ENCODE measurements at places on chromosomes 1 and 21. TPM values are rescaled to one million over a fixed set of nuclear protein-coding genes. Genes with fewer than 3 reads are reported as not detected.

- H3K27me3 ChIP-seq, result no peaks in the 10 kb centered on the region
- peak overlapping the region; percentile 78 for H3K27ac ChIP-seq
- no peak overlapping the region for H3K4me3 ChIP-seq
Measured at GRCh38 chr1:210505601-210506496, 177.1 kb downstream of the HHAT start.

DNA sequence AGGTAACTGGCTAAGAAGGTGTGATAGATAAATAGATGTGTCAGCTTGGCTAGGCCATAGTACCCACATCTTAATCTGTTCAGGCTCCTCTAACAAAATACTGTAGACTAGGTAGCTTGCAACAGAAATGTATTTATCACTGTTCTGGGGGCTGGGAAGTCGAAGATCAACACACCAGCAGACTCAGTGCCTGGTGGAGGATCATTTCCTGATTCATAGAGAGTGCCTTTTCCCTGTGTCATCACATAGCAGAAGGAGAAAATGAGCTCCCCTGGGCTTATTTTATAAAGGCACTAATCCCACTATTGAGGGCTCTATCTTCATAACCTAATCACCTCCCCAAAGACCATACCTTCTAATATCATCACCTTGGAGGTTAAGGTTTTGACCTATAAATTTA is 532.7 kb upstream of the OLFM3 start:
- H3K4me1 ChIP-seq, result no peaks in the 10 kb centered on the region
- no peaks in the 10 kb centered on the region for H3K27me3 ChIP-seq
- H3K36me3 ChIP-seq, result no peaks in the 10 kb centered on the region
- DNase-seq, result no peak

GRCh38 chr21:14071902-14072734 is 138.6 kb downstream of the LIPI start:
- no peaks in the 10 kb centered on the region for H3K4me1 ChIP-seq
- no peak overlapping the region for H3K4me3 ChIP-seq
- no peak for DNase-seq
- no peak overlapping the region for H3K27ac ChIP-seq
- no peaks in the 10 kb centered on the region for H3K27me3 ChIP-seq

GRCh38 chr21:42188663-42189062 is 30.3 kb upstream of the ABCG1 start:
- no peak overlapping the region for H3K4me3 ChIP-seq
- H3K4me1 ChIP-seq, result no peaks in the 10 kb centered on the region
- no peaks in the 10 kb centered on the region for H3K36me3 ChIP-seq
- no peak for DNase-seq

GRCh38 chr1:45842786-45843185 is 39.4 kb downstream of the MAST2 start:
- no peak for DNase-seq
- no peak overlapping the region for H3K27ac ChIP-seq
- peaks cover 13% of the 10 kb centered on the region for H3K4me1 ChIP-seq
- no peaks in the 10 kb centered on the region for H3K36me3 ChIP-seq
- no peaks in the 10 kb centered on the region for H3K27me3 ChIP-seq

DNA sequence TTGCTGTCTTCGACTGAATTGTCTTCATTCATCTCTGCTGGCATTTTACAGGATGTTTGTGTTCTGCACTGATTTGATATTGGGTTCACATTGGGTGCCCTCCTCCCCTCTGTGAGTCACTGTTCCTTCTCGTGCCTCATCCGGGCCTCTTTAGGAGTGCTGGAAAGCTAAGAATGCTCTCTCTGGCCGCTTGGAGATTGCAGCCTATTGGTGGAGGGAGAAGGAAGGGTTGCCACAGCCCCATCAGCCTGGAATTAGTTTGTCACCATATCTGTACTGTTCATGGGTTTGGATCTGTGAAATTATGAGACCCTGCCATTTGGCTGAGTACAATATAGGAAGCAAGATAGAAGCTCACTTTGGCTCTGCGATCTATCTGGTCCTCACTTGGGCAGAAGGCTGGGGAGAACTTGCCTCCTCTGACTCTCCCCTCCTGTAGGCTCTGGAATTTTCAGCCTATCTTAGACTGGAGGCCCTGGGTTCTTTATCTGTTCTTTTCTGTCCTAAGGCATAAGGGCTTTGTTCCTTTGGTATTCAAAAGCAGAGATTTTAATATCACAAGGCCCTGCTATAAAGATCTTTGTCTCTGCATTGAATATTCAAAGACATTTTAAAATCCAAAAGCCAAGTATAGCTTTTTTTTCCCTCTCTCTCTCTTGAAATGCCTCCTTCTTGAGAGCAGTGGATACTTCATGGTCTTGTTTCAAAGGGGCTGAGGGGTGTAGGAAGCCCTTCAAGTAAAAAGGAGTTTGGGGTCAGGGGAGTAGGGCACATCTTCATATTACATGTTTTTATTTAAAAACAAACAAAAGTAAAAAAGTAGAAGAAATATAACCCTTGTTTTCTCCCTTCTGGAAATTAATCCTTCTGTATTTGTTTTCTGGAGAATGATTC is 347.9 kb downstream of the ZP4 start:
- no peak for DNase-seq
- H3K36me3 ChIP-seq, result peaks cover under 1% of the 10 kb centered on the region
- H3K27me3 ChIP-seq, result no peaks in the 10 kb centered on the region
- peak overlapping the region; percentile 76 for H3K27ac ChIP-seq
- H3K4me1 ChIP-seq, result peaks cover 11% of the 10 kb centered on the region

LCE2B gene
- total RNA-seq, result not detected

HAO2 gene
- total RNA-seq, result not detected

DNA sequence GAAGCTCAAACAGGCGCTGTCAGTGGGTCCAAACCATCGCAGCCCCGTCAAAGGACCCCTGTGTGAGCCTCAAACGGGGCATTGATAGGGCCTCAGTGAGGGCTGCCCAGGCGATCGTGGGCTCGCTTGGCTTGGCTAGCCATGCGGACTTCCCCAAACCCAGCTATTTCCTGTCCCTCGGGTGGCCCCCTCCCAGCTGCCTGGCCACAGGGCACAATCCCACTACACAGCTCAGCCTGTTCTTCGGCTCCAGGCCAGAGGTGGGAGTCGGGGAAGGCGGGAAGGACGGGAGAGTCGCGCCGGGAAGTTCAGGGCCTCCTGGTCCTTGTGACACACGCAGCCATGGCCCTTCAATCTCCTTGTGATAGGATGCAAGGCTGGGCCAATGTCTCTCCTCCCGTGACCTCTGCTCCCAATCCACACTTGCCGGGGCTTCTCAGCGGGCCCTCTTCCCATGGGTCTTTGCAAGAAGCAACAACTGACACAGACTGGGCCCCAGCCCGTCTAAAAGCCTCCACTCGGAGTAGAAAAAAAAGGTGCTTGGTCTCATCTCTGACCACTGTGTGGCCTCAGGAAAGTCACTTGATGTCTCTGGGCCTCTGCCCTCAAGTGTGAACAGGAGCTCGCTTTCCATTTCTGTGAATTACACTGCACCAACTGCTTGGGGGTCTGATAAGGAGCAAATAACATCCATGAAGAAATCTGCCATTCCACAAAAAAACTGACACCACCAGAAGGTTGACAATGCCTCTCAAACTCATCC is 7.1 kb upstream of the MATN1 start:
- DNase-seq, result no peak
- no peaks in the 10 kb centered on the region for H3K36me3 ChIP-seq
- no peaks in the 10 kb centered on the region for H3K4me1 ChIP-seq
- no peaks in the 10 kb centered on the region for H3K27me3 ChIP-seq
- H3K4me3 ChIP-seq, result no peak overlapping the region

DNA sequence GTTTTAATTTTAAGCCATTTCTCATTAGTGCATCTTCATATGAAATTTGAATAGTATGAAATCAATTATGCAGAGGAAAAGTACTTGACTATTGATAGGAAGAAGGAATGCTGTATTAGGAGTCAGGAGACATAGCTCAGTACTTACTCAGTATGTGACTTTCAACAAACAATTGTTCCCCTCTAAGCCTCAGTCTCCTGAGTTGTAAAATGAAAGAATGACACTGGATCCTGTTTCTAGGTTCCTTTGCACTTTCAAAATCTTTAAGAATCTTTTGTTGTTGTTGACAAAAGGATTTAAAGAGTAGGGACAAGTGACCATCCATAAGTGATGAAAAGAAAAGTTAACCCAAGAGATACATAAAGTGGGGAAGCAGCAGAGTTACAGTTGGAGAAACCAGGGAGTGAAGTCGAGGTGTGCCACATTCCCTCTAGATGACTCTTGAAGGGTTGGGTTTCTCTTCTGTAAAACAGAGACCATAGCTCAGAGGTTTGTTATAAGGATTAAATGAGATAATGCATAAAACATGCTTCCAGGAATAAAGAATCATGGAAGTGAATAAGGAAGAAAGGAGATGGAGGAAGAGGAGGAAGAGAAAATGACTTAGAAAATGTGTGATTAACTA is 105.7 kb upstream of the KCNJ15 start:
- H3K4me3 ChIP-seq, result no peak overlapping the region
- H3K4me1 ChIP-seq, result no peaks in the 10 kb centered on the region
- no peaks in the 10 kb centered on the region for H3K36me3 ChIP-seq
- no peak overlapping the region for H3K27ac ChIP-seq
- peaks cover 4% of the 10 kb centered on the region for H3K27me3 ChIP-seq

DNA sequence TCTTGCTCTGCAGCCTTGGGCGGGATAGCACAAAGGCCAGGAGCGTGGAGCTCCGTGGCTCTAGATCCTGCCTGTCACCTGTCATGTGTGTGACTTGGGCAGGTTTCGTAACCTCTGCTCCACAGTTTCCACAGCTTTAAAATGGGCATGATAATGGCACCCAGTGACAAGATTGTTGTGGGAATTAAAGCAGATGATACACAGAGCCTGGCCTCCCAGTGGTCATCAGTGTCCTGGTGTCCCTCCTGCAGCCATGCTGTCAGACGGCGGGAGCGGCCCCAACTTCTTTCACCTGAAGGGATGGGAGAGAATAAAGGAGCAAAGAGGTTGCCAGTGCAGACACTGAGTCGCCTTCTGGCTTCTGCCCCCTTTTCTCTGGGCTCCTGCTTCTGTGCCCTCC is 61.5 kb downstream of the SLC37A1 start:
- H3K27me3 ChIP-seq, result no peaks in the 10 kb centered on the region
- H3K4me1 ChIP-seq, result no peaks in the 10 kb centered on the region
- no peak overlapping the region for H3K27ac ChIP-seq
- DNase-seq, result no peak
- no peaks in the 10 kb centered on the region for H3K36me3 ChIP-seq

DNA sequence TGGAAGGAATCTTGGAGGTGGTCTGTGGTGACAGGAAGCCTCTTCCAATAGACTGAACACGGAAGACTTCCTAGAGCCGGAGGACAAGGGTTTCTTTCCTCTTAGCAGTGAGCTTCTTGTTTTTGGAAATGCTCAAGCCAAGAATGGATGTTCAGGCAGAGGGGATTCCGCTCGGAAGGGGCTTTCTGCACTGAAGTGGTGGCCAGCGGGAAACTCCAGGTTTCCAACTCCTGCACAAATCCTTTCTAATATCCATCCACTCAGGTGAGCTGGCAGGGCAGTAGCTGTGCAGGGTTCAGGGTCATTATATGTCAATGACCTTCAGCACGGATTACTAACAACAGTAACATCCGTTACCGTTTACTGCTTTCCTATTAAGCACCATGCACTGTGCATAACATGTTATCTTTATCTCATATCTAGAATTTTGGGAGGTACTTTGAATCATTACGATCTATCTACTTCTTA is 573 bp upstream of the CPT2 start:
- peaks cover 20% of the 10 kb centered on the region for H3K4me1 ChIP-seq
- H3K36me3 ChIP-seq, result no peaks in the 10 kb centered on the region
- DNase-seq, result no peak
- peak overlapping the region; percentile 71 for H3K4me3 ChIP-seq
- no peaks in the 10 kb centered on the region for H3K27me3 ChIP-seq

DNA sequence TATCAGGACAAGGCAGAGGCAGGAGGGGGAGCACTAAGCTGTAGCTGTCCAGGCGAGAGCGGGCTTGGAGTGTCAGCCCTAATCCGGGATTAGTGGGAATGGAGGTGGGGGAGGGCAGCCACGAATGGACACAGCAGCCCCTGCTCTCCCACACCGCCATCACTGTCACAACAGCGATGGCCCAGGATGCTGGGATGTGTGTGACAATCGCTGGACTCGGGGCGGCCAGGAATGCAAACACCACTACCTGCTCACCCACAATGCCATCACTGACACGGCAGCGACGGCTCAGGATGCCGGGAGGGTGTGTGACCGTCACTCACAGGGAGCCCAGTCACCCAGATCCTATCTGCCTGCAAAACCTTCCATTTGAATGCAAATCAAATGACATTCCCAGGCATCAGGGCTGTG is 2.9 kb downstream of the C2CD2 start:
- no peak overlapping the region for H3K4me3 ChIP-seq
- no peak for DNase-seq
- peaks cover 3% of the 10 kb centered on the region for H3K4me1 ChIP-seq
- H3K36me3 ChIP-seq, result no peaks in the 10 kb centered on the region
- H3K27ac ChIP-seq, result no peak overlapping the region
- peaks cover 7% of the 10 kb centered on the region for H3K27me3 ChIP-seq

GNG12 gene
- 28.7 TPM for total RNA-seq

CDA gene
- not detected for total RNA-seq

ACTL8 gene
- 0.28 TPM for total RNA-seq

LELP1 gene
- not detected for total RNA-seq

GRCh38 chr1:9376430-9376829 is 83.7 kb downstream of the SPSB1 start:
- no peaks in the 10 kb centered on the region for H3K36me3 ChIP-seq
- DNase-seq, result no peak
- H3K4me3 ChIP-seq, result no peak overlapping the region
- no peak overlapping the region for H3K27ac ChIP-seq

- no peak for DNase-seq
- no peak overlapping the region for H3K27ac ChIP-seq
- no peak overlapping the region for H3K4me3 ChIP-seq
- no peaks in the 10 kb centered on the region for H3K36me3 ChIP-seq
Measured at GRCh38 chr1:185426848-185427247, 109.8 kb upstream of the IVNS1ABP start.

- H3K36me3 ChIP-seq, result peaks cover 69% of the 10 kb centered on the region
- H3K4me1 ChIP-seq, result no peaks in the 10 kb centered on the region
- H3K27ac ChIP-seq, result no peak overlapping the region
- H3K4me3 ChIP-seq, result no peak overlapping the region
- DNase-seq, result peak; percentile 65
Measured at GRCh38 chr1:93874025-93874651, 4.9 kb downstream of the DNTTIP2 start.

- no peak overlapping the region for H3K4me3 ChIP-seq
- H3K27me3 ChIP-seq, result no peaks in the 10 kb centered on the region
- no peak for DNase-seq
- H3K4me1 ChIP-seq, result no peaks in the 10 kb centered on the region
- no peaks in the 10 kb centered on the region for H3K36me3 ChIP-seq
- H3K27ac ChIP-seq, result no peak overlapping the region
Measured at GRCh38 chr1:240935920-240936319, 324.0 kb upstream of the GREM2 start.

- peaks cover 35% of the 10 kb centered on the region for H3K4me1 ChIP-seq
- H3K27me3 ChIP-seq, result no peaks in the 10 kb centered on the region
- H3K27ac ChIP-seq, result no peak overlapping the region
- peak; percentile 57 for DNase-seq
- no peaks in the 10 kb centered on the region for H3K36me3 ChIP-seq
Measured at GRCh38 chr1:201637282-201638079, 98.6 kb downstream of the NAV1 start.

DNA sequence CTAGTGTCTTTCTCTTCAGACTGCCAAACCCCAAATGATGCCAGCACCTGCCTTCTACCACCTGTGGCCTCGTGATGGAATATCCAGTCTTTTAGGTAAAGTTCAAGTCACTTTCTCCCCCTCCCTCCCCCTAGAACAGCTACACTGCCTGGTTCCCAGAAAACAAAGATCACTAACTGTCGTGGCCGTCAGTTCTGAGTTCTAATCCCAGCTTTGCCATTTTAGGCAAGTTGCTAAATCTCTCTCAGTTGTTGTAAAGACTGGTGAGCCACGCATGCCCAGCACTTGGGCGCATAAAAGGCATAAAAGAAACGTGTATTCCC is 648 bp upstream of the TRAPPC3 start:
- H3K27me3 ChIP-seq, result no peaks in the 10 kb centered on the region
- no peaks in the 10 kb centered on the region for H3K36me3 ChIP-seq
- no peak for DNase-seq
- peak overlapping the region; percentile 89 for H3K27ac ChIP-seq

RSPH1 gene
- 0.06 TPM for total RNA-seq

Data from cardiac muscle cell (in vitro differentiated cells and primary cell).